ENCODE measurements at places on chromosomes 12 and 14. TPM values are rescaled to one million over a fixed set of nuclear protein-coding genes. Genes with fewer than 3 reads are reported as not detected.

Gene TEX52
- total RNA-seq, result not detected

Gene GALNT8
- 2.9 TPM for total RNA-seq

- no peak for DNase-seq
Observed at GRCh38 chr14:85175556-85175955, 354.4 kb upstream of the FLRT2 start.

DNA sequence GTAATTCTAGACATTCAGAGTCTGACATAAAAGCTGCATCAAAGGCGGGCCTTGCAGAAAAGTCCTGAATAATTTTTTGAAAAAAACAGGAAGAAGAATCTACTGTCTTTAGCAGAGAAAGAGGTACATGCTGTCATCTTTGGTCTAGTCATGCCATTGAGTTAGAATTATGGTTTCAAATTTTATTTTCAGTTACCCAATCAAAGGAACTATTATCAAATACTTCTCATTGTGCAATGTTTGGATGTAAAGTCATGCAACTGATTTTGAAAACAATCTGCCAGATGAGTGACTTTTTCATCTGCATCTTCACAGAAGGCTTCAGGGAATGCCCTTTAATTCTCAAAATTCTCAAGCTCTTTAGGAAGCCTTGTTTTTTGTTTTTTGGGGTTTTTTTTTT lies 803.5 kb downstream of the FLRT2 start:
- DNase-seq, result no peak

DNA sequence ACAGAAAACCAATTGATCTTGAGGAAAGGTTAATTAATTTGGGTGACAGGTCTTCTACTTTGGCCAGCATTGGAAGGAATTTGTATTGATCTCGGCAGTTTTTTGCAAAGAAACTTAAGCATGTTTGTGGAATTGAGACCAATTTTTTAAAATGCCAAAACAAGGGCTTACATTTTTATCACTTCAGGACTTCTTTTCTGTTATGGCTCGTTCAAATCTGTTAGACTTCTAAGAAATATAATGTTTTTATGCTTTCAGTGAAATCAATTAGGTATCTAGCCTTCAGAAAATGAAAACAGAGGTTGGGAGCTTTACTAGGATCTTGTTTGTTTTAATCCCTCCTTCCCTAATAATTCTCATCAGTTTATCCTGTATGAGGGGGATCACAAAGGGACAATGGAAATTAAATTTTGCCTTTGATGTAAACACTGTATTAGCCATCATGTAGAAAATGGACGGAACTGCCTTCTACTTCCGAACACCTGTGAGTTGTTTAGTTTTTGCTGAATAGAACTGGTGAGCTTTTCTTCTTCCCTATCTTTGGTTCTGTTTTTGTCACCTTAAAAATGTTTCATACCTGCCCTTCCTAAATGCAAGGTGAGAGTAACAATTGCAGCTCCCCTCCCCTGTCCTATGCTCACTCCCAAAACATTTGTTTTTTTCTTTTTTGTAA lies 7.8 kb downstream of the FOXA1 start:
- no peak for DNase-seq

DNA sequence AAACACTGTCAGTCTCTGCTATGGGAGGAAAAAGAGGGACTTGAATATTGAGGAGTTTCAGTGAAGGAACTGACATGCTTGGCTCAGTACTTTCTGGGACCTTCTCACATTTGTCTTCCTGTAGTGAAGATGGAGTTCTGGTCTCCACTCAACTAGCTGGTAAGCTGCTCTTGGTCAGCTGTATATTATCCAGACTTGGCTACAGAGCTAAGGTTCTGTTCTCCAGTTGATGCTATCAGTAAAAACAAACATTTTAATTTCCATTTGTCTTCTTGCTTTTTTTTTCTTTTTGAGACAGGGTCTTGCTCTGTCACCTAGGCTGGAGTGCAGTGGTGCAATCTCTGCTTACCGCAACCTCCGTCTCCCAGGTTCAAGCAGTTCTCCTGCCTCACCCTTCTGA lies 5.3 kb downstream of the RNF34 start:
- no peak for DNase-seq

- DNase-seq, result no peak
Observed at GRCh38 chr14:72753044-72753710, 140.7 kb downstream of the DPF3 start.
